Activated T-helper 1 cell treated with Interleukin-2 at 50 U/mL for 16 hours (primary cell): ENCODE measurements at places on chromosomes 3 and 15.

DNA sequence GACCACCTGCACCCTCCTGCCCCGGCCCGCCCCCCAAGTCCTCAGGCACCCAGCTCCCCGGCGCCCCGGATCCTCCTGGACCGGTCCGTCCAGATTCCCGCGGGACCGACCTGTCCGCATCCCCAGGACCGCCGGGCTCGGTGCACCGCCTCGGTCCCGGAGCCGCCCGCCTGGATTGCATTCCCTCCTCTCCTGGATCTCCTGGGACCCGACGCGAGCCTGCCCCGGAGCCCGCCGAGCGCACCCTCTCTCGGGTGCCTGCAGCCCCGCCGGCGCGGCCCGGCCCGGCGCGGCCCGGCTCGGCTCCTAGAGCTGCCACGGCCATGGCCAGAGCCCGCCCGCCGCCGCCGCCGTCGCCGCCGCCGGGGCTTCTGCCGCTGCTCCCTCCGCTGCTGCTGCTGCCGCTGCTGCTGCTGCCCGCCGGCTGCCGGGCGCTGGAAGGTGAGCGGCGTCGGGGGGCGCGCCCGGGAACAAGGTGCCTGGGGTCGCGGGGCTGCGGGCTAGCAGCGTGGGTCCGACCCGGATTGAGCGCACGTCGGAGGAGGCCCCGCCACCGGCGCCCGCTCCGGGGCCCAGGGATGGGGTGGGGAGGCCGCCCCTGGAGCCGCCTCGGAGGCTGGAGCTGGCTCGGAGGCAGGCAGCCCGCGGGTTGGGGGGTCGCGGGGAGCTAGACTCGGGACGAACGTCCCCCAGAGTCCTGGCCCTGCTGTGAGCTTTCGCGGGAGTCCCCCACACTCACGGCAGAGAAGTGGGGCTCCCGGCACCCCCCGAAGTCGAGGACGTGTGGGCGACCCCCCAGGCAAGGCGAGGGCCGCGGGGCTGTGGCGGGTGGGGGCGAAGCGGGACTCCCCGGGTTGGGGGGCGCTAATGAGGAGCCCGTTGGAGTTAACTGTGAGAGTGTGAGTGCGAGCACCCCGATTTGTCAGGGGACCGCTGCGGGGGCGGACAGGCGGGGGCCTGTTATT is 610 bp downstream of the EPHB3 start:
- DNase-seq, result no peak

GRCh38 chr3:64260431-64260830 is 35.2 kb upstream of the PRICKLE2 start:
- DNase-seq, result no peak

DNA sequence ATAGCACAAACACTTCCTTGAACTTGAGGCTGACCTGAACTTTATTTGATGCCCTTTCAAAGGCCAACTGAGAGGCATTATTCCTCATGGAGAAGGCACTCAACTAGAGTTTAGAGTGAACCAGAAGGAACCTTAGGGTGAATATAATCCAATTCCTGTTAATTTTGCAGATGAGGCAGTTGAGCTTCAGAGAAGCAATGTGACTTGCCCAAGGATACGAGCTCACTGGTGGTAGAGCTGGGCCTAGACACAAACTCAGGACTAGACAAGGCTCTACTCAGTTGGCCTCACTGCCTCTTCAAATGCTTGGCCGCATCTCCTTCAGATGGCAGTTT is 172.7 kb upstream of the ADAMTS9 start:
- DNase-seq, result no peak

- no peak for DNase-seq
Measured at GRCh38 chr15:63999177-63999576, 47.1 kb downstream of the DAPK2 start.

- DNase-seq, result no peak
Measured at GRCh38 chr3:124639406-124640237, 90.6 kb upstream of the UMPS start.

DNA sequence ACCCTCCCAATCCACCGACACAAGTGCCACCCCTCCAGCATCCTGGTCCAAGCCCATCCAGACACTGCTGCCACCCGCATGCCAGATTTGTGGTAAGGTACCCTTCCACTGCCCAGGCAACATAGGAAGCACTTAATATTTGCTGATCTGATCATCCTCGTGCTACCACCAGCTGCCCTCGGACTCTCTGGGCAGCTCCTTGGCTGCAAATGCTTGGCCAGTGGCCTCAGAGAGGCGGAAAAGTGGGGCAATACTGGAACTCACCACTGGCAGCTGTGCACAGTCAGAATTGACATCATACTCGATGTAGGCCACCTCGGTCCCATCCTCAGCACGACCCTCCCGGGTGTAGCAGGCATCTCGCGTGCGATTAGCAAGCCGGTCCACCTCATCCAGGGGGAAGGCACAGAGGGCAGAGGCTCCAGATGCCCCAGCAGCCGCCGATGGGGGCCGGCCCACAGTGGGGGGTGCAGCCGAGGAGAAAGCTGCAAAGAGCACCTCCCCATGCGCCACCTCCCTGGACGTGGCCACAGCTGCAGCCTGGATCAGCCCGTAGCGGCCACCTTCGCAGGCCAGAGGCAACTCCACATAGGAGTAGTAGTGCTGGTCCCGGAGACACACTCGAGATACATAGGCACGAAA is 6.5 kb downstream of the PLXNB1 start:
- DNase-seq, result no peak

GRCh38 chr3:124281453-124282316 is 289.8 kb upstream of the ROPN1 start:
- DNase-seq, result no peak
